ENCODE measurements at places on chromosomes 11 and 22.

DNA sequence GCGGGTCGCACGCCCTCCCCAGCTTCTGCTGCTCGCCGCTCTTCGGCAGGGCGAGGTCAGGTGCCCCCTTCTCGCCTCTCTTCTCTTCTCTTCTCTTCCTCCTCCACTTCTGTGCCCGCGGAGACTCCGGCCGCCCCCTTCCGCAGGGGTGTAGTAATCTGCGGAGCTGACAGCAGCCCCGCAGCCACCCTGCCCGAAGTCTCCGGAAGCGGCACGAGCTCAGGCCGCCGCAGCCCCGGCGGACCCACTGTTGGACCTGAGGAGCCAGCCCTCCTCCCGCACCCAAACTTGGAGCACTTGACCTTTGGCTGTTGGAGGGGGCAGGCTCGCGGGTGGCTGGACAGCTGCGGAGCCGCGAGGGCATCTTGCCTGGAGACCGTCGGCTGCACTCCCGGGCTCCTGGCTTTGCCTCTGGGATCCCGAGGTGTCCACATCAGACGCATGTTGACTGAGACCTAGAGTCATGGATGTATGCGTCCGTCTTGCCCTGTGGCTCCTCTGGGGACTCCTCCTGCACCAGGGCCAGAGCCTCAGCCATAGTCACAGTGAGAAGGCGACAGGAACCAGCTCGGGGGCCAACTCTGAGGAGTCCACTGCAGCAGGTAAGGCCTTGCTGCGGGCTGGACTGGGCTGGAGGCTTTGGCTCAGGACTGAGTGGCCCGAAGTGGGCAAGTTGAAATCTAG, 486 bp downstream of the STIM1 start:
- peak overlapping the region; percentile 96 for H3K27ac ChIP-seq
- peaks cover 67% of the 10 kb centered on the region for H3K4me1 ChIP-seq

DNA sequence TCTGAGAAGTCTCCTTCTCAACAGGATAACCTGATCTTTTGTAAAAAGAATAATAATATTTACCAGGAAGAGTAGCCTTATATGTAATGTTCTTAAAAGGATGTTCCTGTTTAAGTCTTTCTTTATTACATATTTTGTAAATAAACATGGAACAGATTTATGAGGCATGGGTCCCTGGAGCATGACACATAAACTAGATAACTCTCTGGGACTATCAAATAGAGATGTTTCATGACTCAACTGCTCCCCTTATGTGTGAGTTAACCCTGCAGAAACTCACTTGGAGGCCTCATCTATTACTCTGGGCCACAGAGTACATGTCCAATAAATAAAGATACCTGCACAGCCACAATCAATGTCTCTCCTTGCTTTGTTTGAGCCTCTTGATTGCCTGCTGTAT, 64.6 kb downstream of the GDPD4 start:
- no peaks in the 10 kb centered on the region for H3K36me3 ChIP-seq
- peaks cover 10% of the 10 kb centered on the region for H3K27me3 ChIP-seq
- no peak overlapping the region for H3K27ac ChIP-seq
- H3K4me3 ChIP-seq = no peak overlapping the region

GRCh38 chr11:1773131-1773993, 9.6 kb upstream of the CTSD start:
- no peak overlapping the region for H3K4me3 ChIP-seq
- H3K27ac ChIP-seq = no peak overlapping the region
- H3K4me1 ChIP-seq = peaks cover 3% of the 10 kb centered on the region
- peaks cover 5% of the 10 kb centered on the region for H3K27me3 ChIP-seq

DNA sequence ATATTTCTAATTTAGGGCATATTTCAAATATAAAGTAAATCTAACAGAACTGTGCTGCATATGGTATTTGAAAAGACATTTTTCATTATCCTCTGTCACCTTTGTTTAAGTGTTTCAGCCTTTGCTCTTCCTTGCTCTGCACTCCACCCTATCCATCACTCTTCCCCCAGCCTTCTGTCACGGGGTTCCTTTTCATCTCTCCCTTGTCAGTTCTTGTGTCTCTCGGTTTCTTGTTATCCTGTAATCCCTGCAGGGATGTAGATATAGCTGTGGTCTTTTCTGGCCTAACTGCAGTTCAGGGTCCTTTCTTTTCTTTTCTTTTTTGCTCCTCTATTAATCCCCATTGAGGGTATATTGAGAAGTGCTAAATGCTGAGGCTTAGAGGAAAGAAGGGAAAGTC, 261.9 kb downstream of the DCDC1 start:
- peaks cover 8% of the 10 kb centered on the region for H3K27me3 ChIP-seq
- H3K4me3 ChIP-seq = no peak overlapping the region
- H3K4me1 ChIP-seq = no peaks in the 10 kb centered on the region
- DNase-seq = no peak

DNA sequence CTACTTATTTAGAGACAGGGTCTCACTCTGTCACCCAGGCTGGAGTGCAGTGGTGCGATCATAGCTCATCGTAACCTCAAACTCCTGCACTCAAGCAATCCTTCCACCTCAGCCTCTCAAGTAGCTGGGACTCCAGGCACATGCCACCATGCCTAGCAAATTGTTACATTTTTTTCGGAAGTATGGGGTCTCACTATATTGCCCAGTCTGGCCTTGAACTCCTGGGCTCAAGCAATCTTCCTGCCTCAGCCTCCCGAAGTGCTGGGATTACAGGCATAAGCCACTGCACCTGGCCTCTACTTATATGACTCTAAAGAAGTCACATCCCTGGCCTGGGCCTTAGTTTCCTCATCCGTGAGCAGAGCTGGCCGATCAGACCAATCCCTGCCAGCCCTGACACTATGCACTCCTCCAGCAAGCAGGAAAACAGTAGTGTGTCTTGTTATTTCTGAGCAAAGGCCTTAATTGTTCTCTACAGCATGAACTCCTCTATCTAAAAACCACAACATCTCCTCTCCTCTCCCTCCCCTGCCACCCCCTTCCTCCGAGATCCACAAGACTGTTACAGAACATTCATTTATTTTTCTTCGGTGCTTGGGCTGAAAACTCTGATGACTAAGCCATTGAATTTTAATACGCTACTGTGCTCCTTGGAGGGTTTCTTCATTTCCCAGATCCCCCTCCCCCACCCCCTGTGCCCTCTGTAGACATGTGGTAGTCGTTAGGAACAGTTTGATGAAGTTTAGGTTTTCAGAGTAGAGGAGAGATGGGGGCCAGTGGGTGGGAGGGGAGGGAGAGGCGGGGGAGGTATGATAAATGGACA, 91.5 kb downstream of the ABTB2 start:
- H3K27me3 ChIP-seq = no peaks in the 10 kb centered on the region
- H3K27ac ChIP-seq = peak overlapping the region; percentile 68
- no peak overlapping the region for H3K4me3 ChIP-seq
- no peaks in the 10 kb centered on the region for H3K36me3 ChIP-seq
- H3K4me1 ChIP-seq = peaks cover 54% of the 10 kb centered on the region

DNA sequence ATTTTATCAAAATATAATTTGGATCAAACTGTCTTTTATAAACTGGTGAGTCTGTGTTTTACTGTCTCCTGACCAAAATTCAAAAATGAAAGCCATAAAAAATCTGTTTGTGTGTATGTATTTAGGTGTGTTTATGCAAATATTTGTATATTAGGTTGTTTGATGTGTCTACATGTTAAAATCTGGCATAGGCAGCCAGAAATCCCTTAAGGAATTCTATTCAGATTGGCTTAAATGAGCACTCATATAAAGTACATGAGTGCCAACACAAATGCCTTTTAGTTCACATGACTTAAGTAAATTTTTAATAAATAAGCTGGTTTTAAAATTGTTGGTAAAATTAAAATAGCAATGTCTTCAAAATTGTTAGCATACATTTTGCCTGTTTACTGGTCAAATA, 133.3 kb upstream of the GUCY1A2 start:
- no peaks in the 10 kb centered on the region for H3K36me3 ChIP-seq
- no peak for DNase-seq
- no peak overlapping the region for H3K27ac ChIP-seq
- H3K27me3 ChIP-seq = no peaks in the 10 kb centered on the region
- no peaks in the 10 kb centered on the region for H3K4me1 ChIP-seq
- no peak overlapping the region for H3K4me3 ChIP-seq

DNA sequence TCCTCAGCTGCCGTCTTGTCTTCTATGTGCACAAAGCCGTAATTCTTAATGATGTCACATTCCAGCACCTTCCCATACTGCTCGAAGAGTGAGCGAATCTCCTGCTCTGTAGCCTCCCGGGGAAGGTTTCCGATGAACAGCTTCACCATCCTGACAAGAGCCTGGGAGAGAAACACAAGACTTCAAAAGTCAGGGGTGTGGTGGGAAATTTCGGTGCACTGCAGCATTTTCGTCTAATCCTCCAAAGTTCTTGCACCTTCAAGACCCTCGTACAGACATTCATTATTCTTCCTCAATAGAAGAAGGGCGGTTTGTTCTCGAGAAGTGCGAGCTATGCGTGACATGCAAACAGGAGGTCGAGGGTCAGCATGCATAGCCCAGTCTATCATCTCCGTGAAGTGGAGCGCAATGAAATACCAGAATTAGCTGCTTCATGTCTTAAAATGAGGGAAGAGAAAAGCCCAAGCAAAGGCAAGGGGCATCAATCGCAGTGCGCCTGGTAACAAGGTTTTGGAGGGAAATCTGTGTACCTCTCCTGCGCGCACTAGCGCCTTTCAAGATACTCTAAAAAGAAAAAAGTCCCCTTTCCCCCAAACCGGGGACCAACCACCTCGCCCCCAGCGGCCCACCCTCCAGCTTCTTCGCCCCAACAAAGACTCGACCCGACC, 622 bp downstream of the RBM4B start:
- no peak for DNase-seq
- peak overlapping the region; percentile 83 for H3K4me3 ChIP-seq
- peaks cover 49% of the 10 kb centered on the region for H3K4me1 ChIP-seq
- H3K27me3 ChIP-seq = no peaks in the 10 kb centered on the region

GRCh38 chr11:8989453-8989852, 14.3 kb downstream of the NRIP3 start:
- no peaks in the 10 kb centered on the region for H3K36me3 ChIP-seq
- H3K27ac ChIP-seq = no peak overlapping the region
- H3K4me1 ChIP-seq = no peaks in the 10 kb centered on the region
- no peak overlapping the region for H3K4me3 ChIP-seq
- H3K27me3 ChIP-seq = peaks cover 5% of the 10 kb centered on the region

GRCh38 chr11:126132319-126132718, 69.7 kb upstream of the CDON start:
- no peaks in the 10 kb centered on the region for H3K36me3 ChIP-seq
- H3K27ac ChIP-seq = no peak overlapping the region
- H3K4me3 ChIP-seq = no peak overlapping the region
- peak; percentile 53 for DNase-seq
- H3K27me3 ChIP-seq = peaks cover under 1% of the 10 kb centered on the region
- H3K4me1 ChIP-seq = peaks cover 55% of the 10 kb centered on the region

- H3K4me3 ChIP-seq = peak overlapping the region; percentile 70
- H3K27me3 ChIP-seq = peaks cover 8% of the 10 kb centered on the region
- DNase-seq = peak; percentile 82
- peak overlapping the region; percentile 75 for H3K27ac ChIP-seq
Measured at GRCh38 chr11:76208438-76209374, 2.4 kb upstream of the WNT11 start.

- H3K4me1 ChIP-seq = peaks cover 7% of the 10 kb centered on the region
- no peak for DNase-seq
- H3K36me3 ChIP-seq = no peaks in the 10 kb centered on the region
- no peak overlapping the region for H3K4me3 ChIP-seq
Measured at GRCh38 chr22:50136581-50137015, 33.9 kb upstream of the PANX2 start.

GRCh38 chr11:20031155-20032001, 128.9 kb downstream of the DBX1 start:
- no peaks in the 10 kb centered on the region for H3K27me3 ChIP-seq
- no peak overlapping the region for H3K4me3 ChIP-seq
- DNase-seq = no peak
- peaks cover under 1% of the 10 kb centered on the region for H3K36me3 ChIP-seq
- peak overlapping the region; percentile 59 for H3K27ac ChIP-seq

Measured in left ventricle myocardium inferior (tissue), 1 donor.